ENCODE measurements at places on chromosomes 5 and 9.
A peak's percentile ranks its signal among the peaks of the same experiment; 100 is the strongest.

DNA sequence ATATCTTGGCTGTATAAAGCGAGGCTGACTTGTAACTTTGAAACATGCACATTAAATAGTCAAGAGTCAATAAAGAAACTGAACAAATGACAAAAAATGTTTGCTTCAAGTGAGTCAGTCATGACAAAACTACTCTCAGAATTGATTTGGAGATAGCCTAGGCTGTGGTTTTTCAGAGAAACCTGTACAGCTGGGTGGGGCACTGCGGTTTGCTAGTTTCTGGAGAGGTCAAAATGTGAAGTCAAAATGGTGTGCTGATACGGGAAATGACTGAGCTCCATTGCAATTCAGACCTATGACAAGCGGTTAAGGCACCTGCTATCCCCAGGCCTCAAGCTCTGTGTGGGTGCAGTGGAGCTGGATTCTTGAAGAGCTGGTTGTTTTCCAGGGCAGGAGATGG is 10.3 kb upstream of the CD180 start:
- no peak for DNase-seq

DNA sequence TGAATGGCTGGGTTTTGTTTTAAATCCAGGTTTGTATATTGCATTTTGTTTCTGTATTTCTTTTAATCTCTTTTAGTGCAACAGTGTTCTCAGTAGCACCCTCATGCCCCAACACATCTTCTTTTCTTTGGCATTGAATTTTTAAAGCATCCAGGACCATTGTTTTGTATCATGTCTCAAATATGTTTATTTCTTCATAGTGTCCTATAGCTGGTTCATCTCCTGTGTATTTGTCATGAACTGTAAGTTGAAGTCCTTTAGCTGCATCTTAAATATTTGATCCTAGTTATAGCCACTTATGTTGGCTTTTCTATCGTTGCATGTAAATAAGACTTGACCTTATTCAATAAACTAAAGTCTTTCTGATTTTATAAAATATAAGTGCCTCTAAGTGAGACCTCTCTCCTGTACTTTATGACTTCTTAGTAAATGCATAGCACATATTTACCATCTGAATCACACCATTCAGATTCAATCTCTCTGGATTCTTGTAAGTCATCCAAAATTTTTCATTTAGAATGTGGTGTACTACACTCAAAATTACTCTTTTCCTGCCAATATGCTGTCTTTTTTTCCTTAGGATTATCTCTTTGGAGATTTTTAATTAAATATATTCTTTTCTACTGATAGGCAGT is 21.0 kb upstream of the ERCC6L2 start:
- DNase-seq, result no peak

GRCh38 chr5:23146183-23146582 is 293.0 kb upstream of the CDH12 start:
- no peak for DNase-seq

DNA sequence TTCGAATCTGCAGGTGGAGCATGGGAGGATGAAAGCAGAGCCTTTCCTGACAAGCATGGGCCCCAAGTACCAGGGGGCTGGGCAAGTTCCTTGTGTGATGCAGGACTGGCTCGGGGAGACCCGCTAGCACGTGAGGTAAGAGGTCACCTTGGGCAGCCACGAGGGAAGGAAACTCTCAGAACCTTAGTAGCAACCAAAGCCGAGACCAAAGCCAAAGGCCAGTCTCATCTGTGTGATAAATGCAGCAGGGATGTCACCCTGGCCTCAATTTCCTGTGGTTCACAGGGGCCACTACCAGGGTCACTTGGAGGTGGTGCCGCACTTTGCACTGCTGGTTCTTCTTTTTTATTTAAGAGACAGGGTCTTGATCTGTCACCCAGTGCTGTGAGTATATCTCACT is 39.5 kb downstream of the PRRT1B start:
- no peak for DNase-seq

- no peak for DNase-seq
Observed at GRCh38 chr5:97618721-97619120, 435.7 kb upstream of the RIOK2 start.

DNA sequence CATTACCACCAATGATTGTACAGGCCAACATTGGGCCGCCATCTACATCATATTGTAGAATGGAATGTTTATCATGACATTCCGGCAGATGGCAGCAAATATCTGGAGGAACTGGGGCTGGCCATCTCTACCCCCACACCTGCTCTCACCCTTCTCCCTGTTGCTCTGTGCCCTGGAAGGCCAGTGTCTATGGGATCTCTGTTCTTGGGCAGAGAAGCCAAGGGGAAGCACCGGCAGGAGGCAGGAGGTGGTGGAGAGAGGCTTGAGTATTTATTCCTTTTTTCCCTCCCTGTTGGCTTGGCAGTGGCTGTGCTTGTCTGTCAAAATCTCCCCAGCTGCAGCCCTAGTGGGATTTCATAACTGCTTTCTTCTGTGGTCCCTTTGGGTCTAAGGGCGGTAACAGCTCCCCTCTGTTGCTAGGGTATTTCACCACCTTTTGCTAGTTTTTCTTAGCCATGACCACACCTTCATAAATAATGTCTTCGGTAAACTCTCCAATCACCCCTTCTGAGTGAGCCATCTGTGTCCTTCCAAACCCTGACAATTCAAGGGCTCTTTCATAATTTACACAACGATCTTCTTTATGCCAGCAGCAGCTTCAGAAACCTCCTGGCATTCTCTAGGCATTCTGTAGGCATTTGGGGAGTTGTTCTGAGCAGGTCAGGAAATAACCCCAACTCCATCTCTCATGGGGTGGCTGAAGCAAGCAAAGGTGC is 225.8 kb downstream of the MELK start:
- DNase-seq, result peak; percentile 78

DNA sequence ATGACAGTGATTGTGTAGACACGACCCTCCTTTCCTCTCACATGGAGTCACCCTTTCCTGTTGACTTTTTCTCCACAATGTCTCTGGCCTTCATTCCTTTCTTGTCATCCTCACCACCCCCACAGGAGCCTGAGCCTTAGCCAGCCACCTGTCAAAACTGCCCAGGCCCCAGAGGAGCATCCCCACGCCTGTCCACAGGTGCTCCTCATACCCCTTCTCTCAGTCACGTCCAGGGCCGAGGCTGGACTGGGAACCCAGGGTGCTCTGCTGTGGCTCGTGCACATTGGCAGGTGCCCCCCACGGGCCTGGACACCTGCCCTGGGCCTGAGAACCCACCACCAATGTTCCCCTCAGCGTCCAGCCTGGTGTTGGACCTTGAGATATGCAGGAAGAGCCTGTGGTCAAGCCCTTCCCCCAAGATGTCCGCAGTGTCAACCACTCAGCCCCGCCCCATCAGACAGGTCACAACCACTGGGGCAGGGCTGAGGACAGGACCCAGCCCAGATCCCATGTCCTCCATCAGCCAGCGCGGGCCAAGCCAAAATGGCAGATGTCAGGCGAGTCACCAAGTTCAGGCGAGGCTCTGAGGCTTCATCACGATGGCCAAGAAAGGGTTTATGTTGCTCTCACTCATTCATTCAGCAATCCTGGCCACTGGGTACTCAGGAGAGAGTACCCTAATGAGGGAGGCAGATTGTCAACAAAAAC is 65.8 kb upstream of the STXBP1 start:
- no peak for DNase-seq

- peak; percentile 59 for DNase-seq
Observed at GRCh38 chr5:155689406-155689805, 637.6 kb upstream of the SGCD start.

DNA sequence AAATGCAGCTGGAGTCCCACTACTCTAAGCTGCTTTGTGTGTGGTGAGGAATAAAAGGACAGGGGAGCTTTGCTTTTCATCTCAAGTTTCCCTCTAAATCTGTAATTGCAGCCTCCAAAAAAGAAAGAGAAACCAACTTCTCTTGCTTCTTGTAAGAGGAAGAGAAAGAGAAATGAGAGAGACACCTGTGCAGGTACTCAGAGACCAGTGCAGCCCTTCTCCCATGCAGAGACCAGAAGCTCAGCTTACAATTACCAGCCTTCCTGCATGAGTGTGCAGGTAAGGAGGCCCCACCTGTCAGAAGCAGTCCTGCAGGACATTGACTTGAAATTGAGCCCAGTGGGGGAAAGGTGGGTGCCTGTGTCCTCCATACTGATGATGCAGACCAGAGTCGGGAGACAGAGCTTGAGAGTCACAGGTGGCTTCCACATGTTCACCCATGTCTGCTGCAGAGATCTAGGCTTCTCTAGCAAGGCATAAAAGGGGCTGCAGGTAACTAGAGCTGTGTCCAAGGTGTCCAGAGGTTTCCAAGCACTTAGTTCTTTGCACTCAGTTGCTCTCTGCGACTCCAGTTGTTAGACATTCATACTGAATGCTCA is 15.3 kb upstream of the MED10 start:
- no peak for DNase-seq

DNA sequence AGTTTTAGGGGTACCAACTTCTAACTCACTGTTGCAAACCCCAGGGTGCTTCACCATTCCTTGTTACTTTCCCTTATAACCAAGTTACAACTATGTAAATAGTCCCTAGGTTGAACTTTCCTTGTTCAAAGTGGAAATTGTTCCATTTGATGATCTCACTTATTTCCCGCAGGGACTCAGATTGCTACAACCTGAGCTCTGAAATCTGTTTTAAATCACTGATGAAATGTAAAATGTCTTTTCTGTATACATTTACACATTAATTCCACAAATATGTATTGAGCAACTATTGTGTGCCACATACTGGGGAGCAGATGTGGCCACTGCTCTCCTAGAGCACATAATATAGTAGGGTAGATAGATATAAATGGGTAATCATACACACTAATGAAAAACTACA is 69.1 kb upstream of the TARS1 start:
- DNase-seq, result no peak

DNA sequence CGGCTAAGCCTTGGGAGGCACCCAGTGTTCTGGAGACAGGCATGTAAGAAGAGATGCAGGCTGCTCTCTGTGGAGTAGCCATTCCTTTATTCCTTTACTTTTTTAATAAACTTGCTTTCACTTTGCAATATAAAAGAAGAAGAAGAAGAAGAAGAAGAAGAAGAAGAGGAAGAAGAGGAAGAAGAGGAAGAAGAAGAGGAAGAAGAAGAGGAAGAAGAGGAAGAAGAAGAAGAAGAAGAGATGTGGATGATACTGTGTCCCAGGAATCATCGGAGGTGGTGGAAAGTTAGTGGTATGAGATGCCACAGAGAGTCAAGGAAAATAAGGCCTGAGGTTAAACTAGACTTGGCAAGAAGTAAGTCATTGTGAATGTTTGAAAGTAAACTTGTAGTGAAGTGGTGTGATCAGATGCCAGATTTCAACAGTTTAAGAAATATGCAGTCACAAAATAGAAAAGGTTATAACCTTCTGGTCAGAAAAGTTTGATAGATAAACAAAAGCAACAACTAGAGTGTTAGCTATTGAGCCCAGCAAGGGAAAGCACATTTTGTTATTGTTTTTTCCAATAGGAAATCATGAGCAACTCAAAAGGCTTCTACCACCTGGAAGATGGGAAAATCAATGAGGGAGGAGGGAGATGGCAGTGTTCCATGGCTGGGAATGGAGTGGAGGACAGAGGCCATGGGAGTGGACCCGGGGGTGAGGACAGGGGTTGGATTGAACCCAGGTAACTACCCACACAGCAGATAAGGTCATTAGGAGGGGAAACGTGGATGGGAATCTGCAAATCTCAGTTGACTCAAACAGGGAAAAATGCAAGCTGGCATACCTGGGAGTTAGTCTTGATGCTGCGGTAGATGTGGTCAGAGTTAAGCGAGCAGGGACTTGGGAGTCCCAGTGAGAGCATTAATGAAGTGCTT is 16.8 kb downstream of the AOPEP start:
- DNase-seq, result no peak

GRCh38 chr9:37422289-37423104 is at the start of gene GRHPR:
TSS of gene GRHPR (plus strand) at chr9:37422696. CDS start at chr9:37422751, 55 bp downstream.
- DNase-seq, result peak; percentile 82

DNA sequence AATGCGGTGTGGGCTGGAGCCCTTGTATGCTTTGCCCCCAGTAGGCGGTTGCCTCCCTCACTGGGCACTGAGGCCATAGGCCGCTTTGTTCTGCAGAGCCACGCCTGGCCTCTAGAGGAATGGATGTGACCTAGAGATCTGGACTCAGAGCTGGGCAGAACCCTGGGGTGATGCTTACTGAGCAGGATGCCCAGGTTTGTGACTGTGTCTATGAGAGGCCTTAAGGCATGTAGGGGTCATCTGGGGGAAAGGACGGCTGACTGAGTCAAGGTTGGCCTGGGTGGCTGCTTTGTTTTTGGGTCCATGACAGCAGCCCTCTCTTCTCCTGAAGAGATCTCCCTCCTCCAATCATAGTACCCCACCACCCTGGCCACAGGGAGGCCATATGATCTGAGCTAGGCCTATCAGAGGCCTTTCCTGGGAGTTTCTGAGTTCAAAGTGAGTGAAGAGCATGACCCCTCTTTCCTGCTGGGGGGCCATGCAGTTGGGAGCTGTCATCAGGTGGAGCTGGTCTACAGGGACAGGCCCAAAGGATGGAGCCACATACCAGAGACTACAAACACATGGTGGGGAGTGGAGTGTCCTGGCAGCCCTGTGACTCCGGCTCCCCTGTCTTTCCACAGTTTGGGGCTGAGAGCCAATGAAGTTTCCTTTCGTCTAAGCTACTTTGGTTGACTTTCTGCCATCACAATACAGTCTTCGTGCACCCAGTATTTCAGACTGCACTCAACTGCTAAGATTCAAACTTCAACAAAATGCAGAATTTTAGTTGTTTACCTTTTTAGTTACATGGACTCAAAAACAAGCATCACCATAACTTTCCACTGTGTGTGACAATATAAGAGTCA is 165.4 kb downstream of the AUH start:
- DNase-seq, result no peak

DNA sequence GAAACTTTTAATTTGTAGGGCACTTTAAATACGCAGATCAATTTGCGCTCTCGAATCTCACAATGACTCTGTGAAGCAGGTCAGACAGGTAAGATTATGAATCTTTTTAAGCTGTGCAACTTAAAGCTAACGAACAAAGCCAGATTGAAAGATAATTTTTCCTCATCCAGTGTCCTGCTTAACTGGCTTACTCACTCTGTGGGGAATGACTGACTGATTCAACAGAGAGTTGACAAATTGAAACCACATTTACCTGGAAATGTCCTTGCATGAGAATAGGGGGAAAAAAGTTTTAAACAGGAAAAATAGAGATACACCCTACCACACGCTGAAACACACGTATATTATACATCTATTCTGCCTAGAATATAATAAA is 187.9 kb downstream of the MAN2A1 start:
- peak; percentile 5 for DNase-seq

GRCh38 chr5:88689668-88690408 is 193.1 kb downstream of the MEF2C start:
- DNase-seq, result no peak

GRCh38 chr5:58294598-58295305 is 165.1 kb downstream of the PLK2 start:
- no peak for DNase-seq

Measured in NCI-H82 (cell line).